ENCODE measurements at places on chromosomes 7 and 10. TPM values are rescaled to one million over a fixed set of nuclear protein-coding genes. Genes with fewer than 3 reads are reported as not detected.

The NUTM2D gene
- 3.4 TPM for total RNA-seq

The KLHL7 gene
- total RNA-seq, result 36.2 TPM

The GRM8 gene
- not detected for total RNA-seq

The BICC1 gene
- total RNA-seq, result 20.8 TPM

The SLC12A9 gene
- 24.6 TPM for total RNA-seq

- DNase-seq, result no peak
Observed at GRCh38 chr7:131365838-131366237, 38.2 kb downstream of the MKLN1 start.

DNA sequence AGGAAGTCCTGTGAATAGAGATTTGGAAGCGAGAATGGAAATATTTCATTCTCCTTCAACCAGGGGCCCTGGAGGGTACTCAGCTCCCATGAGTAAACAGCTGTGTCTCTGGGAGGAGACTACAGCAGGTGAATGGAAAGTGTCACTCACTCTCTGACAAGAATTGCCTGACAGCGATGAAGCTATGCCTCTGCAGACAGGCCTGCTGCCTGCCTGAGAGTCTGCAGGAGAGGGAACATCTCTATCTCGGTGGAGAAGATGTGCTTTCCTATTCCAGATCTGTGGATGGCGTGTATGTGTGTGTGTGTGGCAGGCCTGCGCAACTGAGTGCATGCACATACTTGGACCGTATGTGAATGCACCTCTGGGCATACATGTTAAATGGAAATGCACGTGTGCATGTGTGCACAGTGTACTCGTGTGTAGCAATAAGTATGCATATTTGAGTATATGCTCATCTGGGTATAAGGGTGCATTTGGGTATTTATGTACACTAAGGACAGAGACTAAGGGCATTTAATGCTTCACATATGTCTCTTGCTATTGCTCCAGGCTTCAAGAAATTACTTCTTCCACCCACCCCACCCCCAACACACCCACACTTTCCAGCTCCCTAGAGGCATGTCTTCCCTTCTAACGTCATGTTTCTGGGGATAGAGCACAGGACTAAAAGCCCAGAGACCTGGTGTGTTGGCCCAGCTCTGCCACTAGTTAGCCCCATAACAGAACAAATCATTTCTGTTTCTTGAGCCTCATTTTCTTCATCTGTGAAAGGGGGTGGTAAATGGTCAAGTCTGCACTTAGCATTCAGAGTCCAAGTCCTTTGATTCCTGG lies 4.6 kb upstream of the ADCYAP1R1 start:
- DNase-seq, result no peak

DNA sequence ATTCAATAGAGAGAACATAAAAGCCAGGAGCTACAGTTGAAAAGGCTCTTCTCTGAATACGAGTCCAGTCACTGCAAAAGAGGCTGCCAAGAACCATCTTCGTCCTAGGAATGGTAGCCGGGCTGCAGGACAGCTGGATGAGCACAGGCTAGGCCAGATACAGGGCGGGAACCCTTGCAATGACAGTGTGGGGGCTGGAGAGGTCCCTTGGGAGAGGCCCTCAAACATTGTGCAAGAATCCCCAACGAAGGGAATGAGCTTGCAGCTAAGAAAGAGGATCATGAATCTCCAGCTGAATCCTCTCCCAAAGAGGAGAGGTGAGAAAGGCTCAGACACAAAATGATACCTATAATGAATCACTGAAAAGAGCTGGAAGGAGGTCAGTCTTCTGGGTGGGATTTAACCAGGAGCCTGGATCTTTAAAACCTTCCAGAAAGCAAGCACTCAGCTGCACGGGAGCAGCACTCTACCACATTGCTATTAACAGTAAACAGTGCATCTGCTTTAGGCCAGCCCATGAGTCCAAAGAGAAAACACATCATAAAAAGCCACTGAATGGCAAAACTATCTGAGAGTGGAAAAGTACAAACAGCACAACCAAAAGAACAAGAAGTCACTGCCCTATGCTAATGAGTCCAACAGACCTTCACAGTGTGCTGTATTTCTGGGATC lies 287.9 kb downstream of the TNS3 start:
- DNase-seq, result no peak

DNA sequence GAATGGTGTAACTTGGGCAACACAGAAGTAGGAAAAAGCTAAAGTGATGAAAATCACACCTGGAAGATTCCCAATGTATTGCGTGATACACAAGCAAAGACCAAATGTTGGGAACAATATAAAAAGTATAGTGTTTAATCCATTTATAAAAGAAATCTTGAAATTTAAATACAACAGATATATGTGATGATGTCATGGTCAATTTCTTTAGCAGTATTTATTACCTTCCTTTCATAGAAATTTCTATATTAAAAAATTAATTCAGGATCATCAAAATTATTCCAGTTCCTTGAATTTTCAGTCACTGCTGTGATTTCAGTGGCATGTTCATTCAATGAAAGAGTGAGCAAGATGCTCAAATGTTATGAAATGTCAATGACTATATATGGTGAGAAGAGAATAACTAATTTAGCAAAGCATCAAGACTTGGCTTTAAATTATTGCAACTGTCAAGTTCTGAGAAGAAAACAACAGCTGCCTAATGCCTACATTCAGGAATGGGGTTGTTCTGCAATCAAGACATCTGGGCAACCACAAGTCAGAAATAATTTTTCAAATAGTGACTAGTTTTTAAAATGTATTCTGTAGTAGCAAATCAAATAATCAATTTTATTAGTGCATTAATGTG lies 308.8 kb downstream of the SEMA3D start:
- DNase-seq, result no peak

- DNase-seq, result no peak
Observed at GRCh38 chr10:62248465-62248864, 20.2 kb downstream of the RTKN2 start.

Data from esophagus muscularis mucosa (tissue), 4 donors.